ENCODE measurements at places on chromosomes 16 and 17. TPM values are rescaled to one million over a fixed set of nuclear protein-coding genes. Genes with fewer than 3 reads are reported as not detected.

Gene PERCC1
- total RNA-seq = 1.7 TPM

DNA sequence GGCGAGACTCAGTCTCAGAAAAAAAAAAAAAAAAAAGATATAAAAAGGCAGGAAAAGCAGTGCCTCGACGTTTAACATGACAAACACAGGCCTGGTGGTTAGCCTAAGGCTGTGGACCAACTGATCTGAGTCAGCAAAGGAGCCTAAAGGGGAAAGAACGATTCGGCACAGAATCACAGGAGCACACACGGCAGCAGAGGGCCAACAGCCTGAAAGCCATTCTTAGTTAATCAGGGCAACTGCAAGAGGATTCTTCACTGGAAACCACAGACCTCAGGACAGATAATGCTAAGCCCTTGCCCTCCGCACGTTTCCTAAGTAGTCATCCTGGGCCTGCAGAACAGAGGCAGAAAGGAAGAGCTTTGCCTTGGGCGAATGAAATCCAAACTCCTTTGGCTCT lies 14.7 kb downstream of the TMEM11 start:
- no peak overlapping the region for H3K4me3 ChIP-seq
- no peak for DNase-seq
- no peaks in the 10 kb centered on the region for H3K27me3 ChIP-seq
- H3K4me1 ChIP-seq = peaks cover 35% of the 10 kb centered on the region
- H3K36me3 ChIP-seq = no peaks in the 10 kb centered on the region

Gene SOST
- total RNA-seq = not detected

Gene DYNLRB2
- total RNA-seq = 11.6 TPM

Data from thyroid gland (tissue), 4 donors.